ENCODE measurements at places on chromosomes 7 and 10. TPM values are rescaled to one million over a fixed set of nuclear protein-coding genes. Genes with fewer than 3 reads are reported as not detected.

Gene MTERF1
- total RNA-seq: 5.5 TPM

Gene SPDYE8
- total RNA-seq: not detected

Gene C7orf57
- 0.12 TPM for total RNA-seq

Gene HOGA1
- 13.2 TPM for total RNA-seq

Gene RNF32
- 0.76 TPM for total RNA-seq

Gene GIMAP7
- 26.0 TPM for total RNA-seq

Gene PCDH15
- total RNA-seq: 0.68 TPM

Gene GRM3
- not detected for total RNA-seq

Gene IGF2BP3
- 0.15 TPM for total RNA-seq

Gene MLXIPL
- total RNA-seq: 29.1 TPM

Gene PAPOLB
- 0.26 TPM for total RNA-seq

Gene COBL
- 28.1 TPM for total RNA-seq

Gene HOXA1
- total RNA-seq: 0.12 TPM

Gene CCDC172
- total RNA-seq: not detected

Gene FANK1
- 0.88 TPM for total RNA-seq
